ENCODE measurements at places on chromosomes 6 and 20. TPM values are rescaled to one million over a fixed set of nuclear protein-coding genes. Genes with fewer than 3 reads are reported as not detected.

PDYN gene
- not detected for total RNA-seq

MYB gene
- total RNA-seq: not detected

THBS2 gene
- 1.3 TPM for total RNA-seq

FILIP1 gene
- under 0.01 TPM for total RNA-seq

ANKS1A gene
- total RNA-seq: 12.2 TPM

TRIM40 gene
- total RNA-seq: not detected

SEMG1 gene
- total RNA-seq: not detected

OLIG3 gene
- not detected for total RNA-seq

PRKN gene
- 0.22 TPM for total RNA-seq

TPD52L1 gene
- 88.3 TPM for total RNA-seq

LGSN gene
- not detected for total RNA-seq

CNKSR3 gene
- 11.0 TPM for total RNA-seq

ELOVL2 gene
- total RNA-seq: not detected

PCED1A gene
- total RNA-seq: 39.0 TPM

Measured in placental epithelial cell (primary cell).